ENCODE measurements at places on chromosomes 12 and 14.

DNA sequence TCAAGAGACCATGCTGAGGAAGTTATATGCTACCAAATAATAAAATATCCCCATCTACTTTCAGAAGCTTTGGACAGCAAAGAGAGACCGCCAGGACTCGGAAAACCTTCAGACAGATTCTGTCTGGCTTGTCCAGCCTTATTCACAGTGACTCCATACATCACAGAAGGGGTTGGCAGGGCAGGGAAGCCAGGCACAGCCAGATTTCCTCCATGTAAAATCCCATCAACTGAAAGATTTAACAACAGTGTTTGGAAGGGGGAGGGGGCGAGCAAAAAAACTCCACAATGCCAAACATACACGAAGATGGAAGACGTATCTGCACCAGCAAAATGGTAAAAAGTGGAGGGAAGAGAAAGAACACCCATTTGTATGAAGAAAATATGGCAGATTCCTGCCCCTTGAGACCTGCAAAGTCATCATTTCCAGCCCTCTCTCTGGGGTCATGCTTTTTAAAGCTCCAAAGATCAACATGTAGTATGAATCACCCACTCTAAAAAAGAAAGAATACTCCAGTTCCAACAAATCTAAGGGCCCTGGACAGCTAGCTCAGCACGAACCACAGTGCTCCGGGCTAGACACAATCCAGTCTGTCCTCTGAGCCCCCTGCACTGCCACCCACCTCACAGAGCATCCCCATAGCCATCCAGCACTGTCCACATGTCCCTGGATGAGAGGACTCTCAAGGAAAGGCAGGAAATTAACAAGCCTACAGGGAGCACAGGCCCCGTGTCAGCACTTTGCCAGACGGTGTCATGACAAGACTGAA is 116.4 kb downstream of the DICER1 start:
- no peak for DNase-seq

DNA sequence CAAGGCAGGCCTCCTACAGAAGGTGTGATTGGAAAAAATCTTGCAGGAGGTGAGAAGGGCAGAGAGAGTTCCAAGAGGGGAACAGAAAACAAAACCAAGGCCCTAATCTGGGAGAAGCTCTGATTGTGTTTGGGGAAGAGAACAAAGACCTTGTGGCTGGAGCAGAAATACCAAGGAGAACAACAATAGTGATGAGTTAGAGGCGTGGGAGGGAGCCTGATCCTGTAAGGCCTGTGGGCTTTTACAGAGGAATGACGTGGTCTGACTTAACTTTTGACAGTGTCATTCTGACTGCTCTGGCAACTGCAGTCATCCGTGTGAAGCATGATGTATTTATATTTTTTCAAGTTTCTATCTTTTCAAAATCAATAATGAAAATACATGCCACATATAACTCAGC is 200.6 kb downstream of the ANO4 start:
- no peak for DNase-seq

DNA sequence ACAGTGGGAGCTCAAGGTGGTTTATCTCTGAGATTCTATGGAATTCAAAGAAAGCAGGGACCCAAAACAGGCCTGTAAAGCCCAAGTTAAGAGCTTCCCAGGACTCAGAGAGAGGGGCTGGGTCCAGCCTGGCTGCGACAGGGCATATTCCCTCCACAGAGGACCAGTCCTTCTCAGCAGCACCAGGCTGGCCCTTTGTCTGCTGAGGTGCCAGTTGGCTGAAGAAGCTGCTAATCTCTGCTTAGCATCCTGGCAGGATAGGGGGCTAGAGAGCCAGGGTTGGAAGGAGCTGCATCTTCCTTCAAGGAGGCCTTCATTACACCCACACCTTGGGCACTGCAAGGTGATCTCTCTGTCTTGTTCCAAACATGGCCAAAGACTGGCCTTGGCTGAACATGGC is 68.3 kb upstream of the TUNAR start:
- DNase-seq, result no peak

- DNase-seq, result no peak
These were observed 44.4 kb upstream of the TCL1A start for GRCh38 chr14:95758331-95758730.

- DNase-seq, result no peak
These were observed 6.5 kb upstream of the OR4E1 start for GRCh38 chr14:21680072-21680471.

DNA sequence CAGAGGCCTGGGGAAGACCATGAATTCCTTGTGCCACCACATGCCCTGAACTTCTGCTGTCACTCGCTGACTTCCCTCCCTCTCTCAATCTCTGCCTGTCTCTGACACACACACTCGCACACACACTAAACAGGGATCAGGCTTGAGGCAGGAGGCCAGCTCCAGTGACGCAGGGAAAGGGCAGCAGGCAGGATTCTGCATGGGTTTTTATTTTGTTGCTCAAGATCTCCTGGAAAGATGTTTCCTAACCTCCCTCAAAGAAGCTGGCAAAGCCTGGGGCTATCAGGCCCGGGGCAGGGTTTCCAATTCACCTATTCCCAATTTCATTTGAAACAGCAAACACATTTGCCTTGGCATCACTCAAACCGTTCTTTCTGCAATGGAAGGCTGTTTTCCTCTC is 27.7 kb upstream of the PEX5 start:
- no peak for DNase-seq

GRCh38 chr14:55832122-55832911 is 252.3 kb downstream of the KTN1 start:
- no peak for DNase-seq

DNA sequence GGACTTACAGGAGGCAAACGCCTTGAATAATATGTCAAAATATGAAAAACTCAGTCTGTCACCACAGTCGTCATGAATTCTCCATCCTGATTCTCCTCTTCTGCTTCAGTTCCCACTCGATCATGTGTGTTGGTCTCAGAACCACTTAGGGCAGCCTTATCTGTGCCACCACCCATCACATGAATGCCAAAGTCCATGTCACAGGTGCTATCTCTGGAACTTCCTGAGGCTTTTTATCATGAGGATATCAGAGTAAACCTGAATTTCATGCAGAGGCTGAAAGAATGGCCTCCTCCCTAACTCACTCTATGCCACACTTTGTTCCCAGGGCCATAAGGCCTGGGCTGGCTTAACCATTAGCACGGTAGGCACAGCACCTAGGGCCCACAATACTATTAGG is 28.8 kb upstream of the MAP3K9 start:
- DNase-seq, result no peak

GRCh38 chr12:121443193-121443870 is 43.4 kb downstream of the RNF34 start:
- DNase-seq, result peak; percentile 63

DNA sequence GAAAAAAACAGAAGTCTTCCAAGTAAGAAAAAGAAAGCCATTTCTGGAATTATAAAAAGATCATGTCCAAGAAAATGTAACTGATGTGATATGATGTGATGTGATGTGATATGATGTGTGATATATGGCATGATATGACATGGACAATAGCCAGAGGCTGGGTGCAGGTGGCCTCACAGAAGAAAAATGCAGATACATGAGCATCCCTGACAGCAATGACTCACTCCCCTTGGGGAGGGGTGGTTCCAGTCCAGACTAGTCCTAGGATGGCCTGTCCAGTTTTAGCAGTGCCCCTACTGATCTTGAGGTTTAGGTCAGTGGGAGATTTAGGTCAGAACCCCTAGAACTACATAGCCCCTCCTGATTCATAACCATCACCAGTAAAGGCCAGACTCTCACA is 3.5 kb upstream of the RHOJ start:
- DNase-seq, result no peak

- DNase-seq, result no peak
These were observed 9.0 kb downstream of the HPD start for GRCh38 chr12:121849665-121850064.

DNA sequence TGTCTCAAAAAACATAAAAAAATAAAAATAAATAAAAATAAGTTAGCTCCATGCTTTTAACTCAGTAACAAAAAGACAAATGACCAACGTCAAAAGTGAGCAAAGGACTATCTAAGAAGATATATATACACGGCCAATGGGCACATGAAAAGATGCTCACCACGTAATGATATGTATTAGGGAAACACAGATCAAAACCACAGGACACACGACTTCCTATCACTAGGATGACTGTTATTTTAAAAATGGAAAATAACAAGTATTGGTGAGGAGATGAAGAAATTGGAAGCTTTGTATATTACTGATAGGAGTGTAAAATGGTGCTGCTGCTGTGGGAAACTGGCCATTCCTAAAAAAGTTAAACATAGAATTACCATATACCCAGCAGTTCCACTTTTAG is 20.2 kb upstream of the P2RX7 start:
- DNase-seq, result no peak

DNA sequence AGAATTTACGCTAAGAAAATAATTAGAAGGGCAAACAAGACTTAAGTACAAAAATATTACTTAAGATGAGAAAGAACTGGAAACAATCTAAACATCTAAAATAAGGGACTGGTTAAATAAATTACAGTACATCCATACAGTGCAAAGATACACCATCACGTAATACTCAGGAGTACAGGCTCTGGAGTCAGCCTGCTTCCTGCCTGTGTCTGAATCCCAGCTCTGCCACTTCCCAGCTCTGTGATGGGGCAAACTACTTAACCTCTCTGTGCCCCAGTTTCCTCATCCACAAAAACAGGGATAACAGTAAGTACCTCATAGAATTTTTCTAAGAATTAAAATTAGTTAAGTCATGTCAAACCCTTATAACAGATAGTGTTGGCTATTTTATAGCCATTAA is 36.0 kb downstream of the PPTC7 start:
- DNase-seq, result no peak

GRCh38 chr14:85088192-85088591 is 441.8 kb upstream of the FLRT2 start:
- DNase-seq, result no peak

DNA sequence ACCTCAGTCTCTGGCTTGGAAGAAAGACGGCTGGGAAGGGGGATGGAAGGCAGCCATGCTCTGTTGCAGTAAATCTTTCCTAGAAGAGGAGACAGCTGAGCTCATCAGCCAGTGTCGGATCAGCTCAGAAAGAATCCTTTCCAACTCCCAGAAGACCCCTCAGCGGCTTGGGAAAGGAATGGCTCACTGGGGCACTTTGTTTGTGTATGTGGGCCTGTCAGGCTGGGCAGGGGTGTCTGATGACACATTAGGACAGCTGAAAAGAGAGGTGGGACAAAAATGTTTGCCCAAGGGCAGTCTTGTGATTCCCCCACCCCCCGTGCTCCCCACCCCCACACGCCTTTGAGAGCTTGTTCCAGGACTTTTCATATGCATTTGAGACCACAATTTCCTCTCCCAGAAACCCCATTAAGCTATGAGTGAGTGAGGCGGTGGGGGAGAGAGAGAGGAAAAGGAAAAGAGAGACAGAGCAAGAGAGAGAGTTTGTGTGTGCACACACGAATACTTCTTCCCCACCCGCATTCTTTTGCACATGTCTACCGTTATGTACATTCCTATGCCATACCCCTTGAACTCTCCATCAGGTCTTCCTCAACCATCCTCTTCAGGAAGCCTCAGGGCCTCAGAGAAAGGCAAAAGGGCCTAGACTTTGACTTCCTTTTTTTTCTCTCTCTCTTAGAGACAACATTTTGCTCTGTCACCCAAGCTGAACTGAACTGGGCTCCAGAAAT is 198.9 kb downstream of the ZFP36L1 start:
- no peak for DNase-seq

GRCh38 chr14:100975671-100976070 is 72.1 kb upstream of the RTL1 start:
- no peak for DNase-seq

- no peak for DNase-seq
These were observed 78.4 kb upstream of the PPM1H start for GRCh38 chr12:63013302-63013701.

- DNase-seq, result no peak
These were observed 46.1 kb downstream of the BEGAIN start for GRCh38 chr14:100540926-100541620.

- no peak for DNase-seq
These were observed 58.0 kb upstream of the GSC start for GRCh38 chr14:94827711-94828447.

- peak; percentile 74 for DNase-seq
These were observed at the start of gene KCNMB4 for GRCh38 chr12:70365648-70366518. Gene KCNMB4 (plus strand): TSS chr12:70366290. CDS start chr12:70366735, 445 bp downstream.

DNA sequence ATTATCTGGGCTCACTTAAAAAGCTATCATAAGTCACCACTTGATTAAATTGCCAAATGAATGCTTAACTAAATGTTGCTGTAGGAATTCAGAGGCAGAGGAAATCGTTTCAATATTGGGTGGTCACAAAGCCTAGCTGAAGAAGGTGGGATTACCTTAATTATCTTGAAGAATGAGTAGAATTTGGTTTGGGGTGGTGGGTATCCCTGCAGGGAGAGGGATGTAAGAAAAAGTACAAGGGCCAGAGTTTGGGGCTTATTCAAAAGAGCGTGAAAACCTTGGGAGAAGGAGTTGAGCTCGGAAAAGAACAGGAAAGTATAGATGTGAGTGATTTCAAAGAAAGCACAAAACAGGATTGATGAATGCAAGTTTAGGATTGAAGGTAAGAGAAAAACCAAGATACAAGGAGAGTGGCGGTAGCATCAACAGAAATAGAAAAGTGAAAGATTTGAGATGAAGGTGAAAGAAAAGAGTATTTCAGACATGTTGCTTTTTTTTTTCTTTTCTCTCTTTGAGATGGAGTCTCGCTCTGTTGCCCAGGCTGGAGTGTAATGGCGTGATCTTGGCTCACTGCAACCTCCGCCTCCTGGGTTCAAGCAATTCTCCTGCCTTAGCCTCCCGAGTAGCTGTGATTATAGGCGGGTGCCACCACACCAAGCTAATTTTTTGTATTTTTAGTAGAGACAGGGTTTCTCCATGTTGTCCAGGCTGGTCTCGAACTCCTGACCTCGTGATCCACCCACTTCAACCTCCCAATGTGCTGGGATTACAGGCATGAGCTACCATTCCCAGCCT is 1.7 kb downstream of the BRMS1L start:
- no peak for DNase-seq

- no peak for DNase-seq
These were observed 21.8 kb downstream of the WDHD1 start for GRCh38 chr14:55005071-55005470.

- no peak for DNase-seq
These were observed 14.7 kb downstream of the FOXN3 start for GRCh38 chr14:89402363-89402762.

- DNase-seq, result no peak
These were observed 326.2 kb upstream of the RGS6 start for GRCh38 chr14:71606064-71606463.

DNA sequence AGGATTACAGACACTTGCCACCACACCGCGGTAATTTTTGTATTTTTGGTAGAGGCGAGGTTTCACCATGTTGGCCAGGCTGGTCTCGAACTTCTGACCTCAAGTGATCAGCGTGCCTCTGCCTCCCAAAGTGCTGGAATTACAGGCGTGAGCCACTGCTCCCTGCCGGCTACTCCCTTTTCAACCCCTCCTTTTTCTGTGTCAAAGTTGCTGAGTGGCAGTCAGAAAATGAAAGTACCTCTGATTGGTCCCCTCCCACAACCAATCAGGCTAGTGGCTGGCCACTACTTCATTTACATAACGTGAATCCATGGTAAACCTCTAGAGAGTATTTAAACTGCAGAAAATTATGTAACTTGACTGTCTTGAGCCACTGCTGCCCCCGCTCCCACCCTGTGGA is 5.9 kb downstream of the RESF1 start:
- DNase-seq, result peak; percentile 76
